ENCODE measurements at places on chromosomes 4 and X.
A peak's percentile ranks its signal among the peaks of the same experiment; 100 is the strongest.

GRCh38 chr4:123649645-123650391, 253.2 kb downstream of the SPRY1 start:
- DNase-seq: no peak

DNA sequence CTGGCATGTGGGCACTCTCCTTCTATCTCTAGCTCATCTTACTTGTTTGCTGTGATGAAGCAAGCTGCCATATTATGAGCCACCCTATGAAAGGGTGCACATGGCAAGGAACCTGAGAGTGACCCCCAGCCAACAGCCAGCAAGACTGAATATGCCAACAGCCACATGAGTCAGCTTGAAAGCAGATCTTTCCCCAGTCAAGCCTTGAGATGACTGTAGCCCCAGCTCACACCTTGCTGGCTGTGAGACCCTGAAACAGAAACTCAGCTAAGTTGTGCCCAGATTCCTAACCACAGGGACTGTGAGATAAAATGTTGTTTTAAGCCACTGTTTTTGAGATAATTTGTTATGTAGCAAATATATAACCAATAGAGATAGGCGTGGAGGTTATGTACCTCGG, 36.2 kb downstream of the KDM5C start:
- no peak for DNase-seq

GRCh38 chr4:107824350-107825071, at the start of gene SGMS2:
Gene SGMS2 (plus strand): TSS chr4:107824932. CDS start chr4:107895554, 70,622 bp downstream.
- peak; percentile 35 for DNase-seq

DNA sequence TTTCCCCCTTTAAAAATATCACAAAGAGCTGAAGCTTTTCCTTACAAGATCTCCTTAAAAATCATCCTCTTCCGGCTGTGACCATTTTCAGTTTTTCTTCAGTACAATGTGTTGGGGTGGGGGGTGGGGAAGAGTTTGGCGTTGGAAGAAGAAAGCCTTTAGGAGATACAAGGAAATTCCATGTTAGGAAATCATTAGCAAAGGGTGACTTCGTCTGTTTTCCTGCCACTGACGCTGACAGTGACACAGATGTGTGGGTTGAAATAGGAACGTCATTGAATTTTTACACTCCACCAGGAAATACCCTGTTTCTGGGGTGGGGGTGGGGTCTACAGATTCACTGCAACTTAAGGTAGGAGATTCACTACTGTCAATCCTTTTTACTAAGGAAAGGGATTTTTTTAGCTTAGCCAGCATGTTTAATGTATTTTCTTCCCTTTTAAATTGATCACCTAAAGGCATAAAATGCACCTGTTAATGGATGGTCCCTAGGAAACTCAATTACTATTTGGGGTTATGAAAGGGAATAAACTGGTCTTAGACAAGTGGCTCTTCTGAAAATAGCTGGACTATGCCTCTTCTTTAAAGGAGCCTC, 3.9 kb downstream of the MAMLD1 start:
- no peak for DNase-seq

DNA sequence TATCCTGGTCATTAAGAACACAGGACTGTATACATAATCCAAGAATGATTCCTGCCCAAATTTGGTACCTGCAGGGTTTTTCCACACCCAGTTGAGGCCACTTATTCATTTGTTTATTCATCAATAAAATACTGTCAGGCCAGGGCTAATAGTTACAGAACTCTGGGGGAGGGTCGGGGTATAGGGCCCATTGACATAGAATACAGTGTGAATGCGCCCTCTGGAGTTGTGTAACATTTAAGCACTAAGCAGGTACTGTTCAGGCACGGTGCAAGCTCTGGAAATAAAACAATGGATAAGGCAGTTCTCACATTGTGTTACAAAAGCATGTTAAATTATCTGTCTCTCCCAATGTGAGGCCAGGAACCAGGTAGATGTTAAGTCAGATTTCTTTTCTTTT, 30.8 kb upstream of the LRBA start:
- no peak for DNase-seq

DNA sequence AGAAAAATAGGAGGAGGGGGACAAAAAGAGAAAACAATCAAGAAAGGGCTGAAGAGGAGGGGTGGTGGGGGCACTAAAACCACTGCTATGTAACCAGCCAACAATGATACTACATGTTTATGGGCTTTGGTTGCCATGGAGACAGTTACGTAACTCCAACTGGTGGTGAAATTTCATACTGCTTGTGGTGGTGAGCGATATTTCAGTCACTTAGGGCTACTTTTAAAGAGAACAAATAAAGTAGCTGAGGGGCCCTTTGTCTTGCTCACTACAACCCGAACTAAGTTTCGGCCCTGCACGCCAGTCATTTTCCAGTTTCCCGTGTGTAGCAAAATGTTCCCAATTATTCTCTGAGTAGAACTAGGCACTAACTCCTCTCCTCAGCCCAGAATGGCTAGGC, 275.2 kb upstream of the EDA2R start:
- DNase-seq: no peak

- DNase-seq: no peak
Measured at GRCh38 chrX:154379569-154379951, 465 bp downstream of the EMD start.

DNA sequence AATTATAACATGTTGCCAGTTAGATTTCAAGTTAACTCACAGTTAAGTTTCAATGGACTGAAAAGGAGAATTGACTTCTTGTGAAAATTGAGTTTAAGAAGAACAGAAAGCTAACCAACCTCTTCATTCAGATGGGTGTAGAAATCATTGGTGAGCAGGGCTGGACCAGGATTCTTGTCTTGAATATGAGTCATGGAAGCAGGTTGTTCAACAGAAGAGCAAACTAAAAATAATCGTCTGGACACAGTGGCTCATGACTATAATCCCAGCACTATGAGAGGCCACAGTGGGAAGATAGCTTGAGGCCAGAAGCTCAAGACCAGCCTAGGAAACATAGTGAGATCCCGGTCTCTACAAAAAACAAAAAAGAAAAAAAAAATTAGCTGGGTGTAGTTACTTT, 98.2 kb downstream of the ARSJ start:
- DNase-seq: no peak

DNA sequence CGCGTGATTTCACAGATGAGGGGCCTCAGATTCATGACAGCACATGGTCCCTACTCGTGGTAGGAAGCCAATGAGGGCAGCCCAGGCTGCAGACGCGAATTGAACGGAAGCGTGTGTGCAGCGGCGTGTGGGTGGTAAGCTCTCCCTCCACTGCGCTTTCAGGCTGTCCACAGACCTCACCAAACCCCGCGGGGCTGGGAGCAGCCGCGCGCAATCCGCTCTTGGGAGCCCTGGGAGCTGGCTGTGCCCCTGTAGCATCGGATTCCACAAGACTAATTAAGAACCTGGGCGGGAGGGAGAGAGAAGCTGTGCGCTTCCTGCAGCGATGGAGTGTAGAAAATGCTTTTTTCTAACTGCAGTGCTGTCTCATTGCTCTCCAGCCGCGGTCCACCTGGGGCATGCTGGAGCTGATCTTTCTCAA, 134.9 kb downstream of the STOX2 start:
- no peak for DNase-seq

- DNase-seq: no peak
Measured at GRCh38 chr4:118033148-118034052, 886 bp upstream of the NDST3 start.

DNA sequence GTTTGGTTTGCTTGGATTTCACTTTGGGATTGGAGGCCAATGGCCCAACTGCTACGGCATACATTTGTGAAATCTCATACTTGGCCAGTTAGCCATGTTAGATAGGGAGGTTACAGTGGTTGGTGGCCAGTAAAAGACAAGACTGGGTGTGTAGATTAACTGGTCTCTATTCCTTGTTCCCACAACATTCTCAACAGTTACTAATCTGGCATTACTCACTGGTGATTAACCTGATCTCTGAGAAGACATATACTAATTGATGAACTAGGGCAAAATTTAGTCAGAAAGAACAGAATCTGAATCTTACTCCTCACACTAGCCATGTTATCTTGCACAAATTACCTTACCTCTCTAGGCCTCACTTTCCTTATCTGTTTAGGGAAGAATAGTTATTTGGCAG, 33.4 kb downstream of the GATB start:
- DNase-seq: no peak

DNA sequence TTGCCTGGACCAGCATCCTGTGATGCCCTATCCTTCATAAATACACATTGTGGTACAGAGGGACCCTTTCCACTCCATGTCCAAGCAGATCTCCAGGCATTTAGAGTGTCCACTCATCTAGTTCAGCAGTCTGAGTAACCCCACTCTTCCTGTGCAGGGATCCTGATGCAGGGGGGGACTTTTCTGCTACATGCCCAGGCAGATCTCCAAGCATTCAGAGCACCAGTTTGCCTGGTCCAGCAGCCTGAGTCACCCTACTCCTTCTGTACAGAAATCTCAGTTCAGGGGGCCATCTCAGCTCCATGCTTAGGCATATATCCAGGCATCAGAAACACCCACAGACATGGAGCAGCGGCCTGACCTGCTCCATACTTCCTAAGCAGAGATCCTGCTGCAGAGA, 1089.8 kb downstream of the FAT4 start:
- no peak for DNase-seq

Data from stimulated activated CD4-positive, alpha-beta T cell treated with anti-CD3 and anti-CD28 coated beads, Interleukin-1b, Interleukin-23, amount 100 ng/mL, for 1 hour (primary cell).